DMS79 treated with DMSO at 0.1 percent for 48 hours (cell line): ENCODE measurements at places on chromosomes 16 and 17.
A peak's percentile ranks its signal among the peaks of the same experiment; 100 is the strongest.

DNA sequence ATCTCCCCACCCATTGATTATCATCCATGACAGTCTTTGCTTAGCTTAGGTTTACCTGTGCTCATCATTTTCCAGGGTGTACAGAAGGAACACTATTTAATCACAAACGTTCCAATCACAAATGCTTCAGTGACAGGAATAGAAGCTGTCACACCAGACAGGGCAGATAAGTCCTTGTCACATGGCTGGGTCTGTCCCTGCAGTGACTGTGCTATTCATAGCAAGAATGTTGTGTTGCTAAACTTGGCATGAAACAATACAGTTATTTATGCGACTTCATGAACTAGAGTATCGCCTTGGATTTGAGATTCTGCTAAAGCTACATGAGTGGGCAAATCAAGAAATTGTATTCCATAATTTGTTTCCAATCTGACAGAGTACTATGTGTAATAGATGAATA is 108.4 kb downstream of the CDH13 start:
- DNase-seq: no peak

DNA sequence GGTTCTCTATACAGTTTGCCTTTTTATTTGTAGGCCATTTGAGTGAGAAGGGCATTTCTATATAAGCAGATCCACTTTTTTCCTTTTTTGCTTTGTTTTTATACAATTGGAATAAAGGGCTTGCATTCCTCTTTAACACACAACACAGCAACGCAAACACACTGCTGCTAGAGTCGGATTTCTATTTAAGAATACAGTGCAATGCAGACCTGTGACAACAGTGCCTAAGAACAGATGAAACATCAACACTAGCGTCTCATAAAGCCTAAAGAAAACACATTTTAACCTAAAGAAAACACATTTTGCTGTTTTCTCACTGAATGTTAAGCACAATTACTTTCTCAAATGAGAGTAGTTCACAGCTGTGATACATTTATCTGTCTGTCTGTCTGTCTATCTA is 1141.1 kb downstream of the CDH11 start:
- no peak for DNase-seq

GRCh38 chr16:17556276-17557052 is 85.7 kb upstream of the XYLT1 start:
- peak; percentile 10 for DNase-seq

- DNase-seq: peak; percentile 22
Measured at GRCh38 chr16:87098976-87099720, 218.0 kb downstream of the C16orf95 start.

DNA sequence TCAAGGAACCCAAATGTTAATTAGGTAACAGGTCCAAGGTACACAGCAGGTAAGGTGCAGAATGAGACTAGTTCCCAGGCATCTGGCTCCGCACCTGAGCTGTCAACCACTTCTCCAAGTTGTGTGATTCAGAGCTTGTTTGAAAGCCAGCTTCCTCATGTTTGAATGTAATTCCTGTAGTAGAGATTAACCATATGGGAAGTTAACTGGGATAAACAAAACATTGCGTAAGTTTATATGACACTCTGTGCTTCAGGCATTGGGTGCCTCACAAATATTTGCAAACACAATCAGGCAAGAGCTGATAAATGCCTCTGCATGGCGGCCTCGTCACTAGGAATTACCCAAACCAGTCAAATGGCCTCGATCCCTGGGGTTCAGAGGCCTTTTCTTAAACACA is 27.9 kb upstream of the CPHXL start:
- no peak for DNase-seq

- no peak for DNase-seq
Measured at GRCh38 chr17:59028328-59028727, 78.4 kb downstream of the TRIM37 start.

- DNase-seq: no peak
Measured at GRCh38 chr17:36089888-36090836, at the start of gene CCL3. CCL3 (minus strand) TSS chr17:36090143; CDS start chr17:36090058, 85 bp downstream.

DNA sequence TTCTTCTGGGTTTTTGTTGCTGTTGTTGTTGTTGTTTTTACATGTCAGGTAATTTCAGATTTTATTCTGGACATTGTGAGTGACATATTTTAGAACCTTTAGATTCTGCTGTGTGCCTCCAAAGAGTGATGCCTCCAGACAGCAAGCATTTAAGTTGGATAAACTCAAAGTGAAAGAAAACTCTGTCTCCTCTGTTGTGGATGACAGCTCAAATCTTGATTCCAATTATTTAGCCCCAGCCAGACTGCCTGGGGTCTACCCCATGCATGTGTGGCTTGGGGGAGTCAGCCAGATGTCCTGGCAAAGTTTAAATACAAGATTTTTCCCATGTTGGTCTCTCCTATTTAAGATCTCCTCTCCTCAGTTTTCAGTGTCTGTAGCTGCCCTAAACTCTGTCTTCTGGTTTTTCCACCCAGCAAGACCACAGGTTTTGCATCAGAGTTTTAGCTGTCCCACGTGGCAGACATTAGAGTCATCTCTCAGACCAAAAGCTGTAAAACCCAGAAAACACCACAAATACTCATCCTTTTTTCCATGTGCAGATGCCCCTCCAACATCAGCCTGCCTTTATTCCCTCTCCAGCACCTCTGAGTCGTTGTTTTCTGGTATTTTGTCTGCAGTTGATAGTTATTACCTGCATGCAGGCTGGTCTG is 19.4 kb upstream of the ZNF469 start:
- no peak for DNase-seq

DNA sequence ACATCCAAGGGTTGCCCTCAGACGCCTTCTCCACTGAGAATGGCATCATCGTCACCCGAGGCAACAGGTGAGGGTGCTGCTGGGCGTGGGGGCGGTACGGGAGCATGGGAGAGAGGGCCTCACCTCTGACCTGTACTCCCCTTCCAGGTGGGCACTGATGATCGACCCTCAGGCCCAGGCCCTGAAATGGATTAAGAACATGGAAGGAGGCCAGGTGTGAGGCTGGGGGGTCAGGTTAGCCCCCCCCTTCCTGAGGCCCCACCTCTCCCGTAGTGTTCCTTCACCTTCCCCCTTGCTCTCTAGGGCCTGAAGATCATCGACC is 16.4 kb upstream of the KDM6B start:
- DNase-seq: no peak

GRCh38 chr17:73388578-73388905 is 76.7 kb upstream of the CDC42EP4 start:
- DNase-seq: no peak

GRCh38 chr17:32927724-32928585 is at the start of gene TMEM98:
TMEM98 (plus strand) TSS chr17:32928153; CDS start chr17:32931529, 3,376 bp downstream.
- DNase-seq: peak; percentile 23

DNA sequence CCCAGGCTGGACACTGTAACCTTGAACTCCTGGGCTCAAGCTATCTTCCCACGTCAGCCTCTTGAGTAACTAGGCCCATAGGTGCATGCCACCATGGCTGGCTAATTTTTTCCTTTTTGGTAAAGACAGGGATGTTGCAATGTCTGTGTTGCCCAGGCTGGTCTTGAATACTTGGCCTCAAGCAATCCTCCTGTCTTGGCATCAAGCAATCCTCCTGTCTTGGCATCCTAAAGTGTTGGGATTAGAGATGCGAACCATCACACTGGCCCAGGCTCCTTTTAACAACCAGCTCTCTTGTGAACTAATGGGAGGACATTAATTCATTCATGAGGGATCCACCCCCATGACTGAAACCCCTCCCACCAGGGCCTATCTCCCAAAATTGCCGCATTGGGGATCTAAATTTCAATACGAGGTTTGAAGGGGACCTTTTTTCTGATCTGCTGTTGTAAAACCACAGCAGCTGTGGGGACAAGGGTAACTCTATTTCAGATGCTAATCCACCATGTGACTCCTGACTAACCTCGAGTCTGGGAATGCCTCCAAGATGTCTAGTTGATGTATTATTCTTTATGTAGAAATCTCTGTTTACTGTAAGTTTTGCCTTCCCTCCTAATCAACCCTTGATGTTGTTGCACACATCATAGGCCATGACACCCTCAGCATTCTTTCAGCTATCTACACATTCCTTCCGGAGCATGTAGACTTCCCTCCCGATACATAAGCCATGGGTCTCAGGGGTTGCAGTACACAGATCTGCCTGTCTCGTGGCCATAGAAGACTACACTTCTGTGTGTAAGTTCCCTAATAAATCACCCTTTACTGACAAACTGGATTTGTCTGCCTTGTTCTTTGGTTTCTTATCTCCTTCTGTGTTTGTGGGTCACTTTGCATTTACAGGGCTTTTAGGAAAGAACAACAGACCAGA is 37.6 kb downstream of the RNF112 start:
- peak; percentile 0 for DNase-seq

- no peak for DNase-seq
Measured at GRCh38 chr17:32795339-32795979, 81.5 kb downstream of the MYO1D start.

- DNase-seq: no peak
Measured at GRCh38 chr16:79381603-79382042, 218.9 kb downstream of the MAF start.

GRCh38 chr17:15348021-15348420 is 6.6 kb upstream of the TEKT3 start:
- DNase-seq: peak; percentile 2

DNA sequence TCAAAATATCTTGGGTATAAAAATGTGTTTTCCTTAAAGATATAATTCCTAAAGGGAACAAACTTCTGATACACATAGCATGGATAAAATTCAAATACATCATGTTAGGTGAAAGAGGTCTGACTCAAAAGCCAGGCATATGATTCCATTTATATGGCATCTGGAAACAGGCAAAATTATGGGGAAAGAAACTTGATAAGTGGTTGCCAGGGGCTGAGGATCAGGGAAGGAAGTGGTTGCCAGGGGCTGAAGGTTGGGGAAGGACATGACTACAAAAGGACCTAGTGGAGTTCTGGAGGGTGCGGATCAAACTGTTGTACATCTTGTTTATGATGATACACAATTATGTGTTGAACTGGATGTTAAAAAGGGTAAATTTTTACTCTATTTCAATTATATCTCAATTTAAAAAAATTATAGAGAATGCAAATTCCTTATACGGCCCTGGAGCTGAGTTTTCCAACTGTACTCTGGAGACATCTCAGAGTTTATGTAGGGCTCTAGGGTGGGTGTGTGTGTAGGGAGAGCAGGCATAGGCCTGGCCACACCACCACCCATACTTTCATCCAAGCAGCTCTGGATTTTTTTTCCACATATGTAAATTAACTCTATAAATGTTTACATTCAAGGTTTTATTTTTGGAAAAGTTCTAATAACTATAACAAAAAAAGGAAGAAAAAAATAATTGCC is 55.0 kb downstream of the AMFR start:
- DNase-seq: no peak

DNA sequence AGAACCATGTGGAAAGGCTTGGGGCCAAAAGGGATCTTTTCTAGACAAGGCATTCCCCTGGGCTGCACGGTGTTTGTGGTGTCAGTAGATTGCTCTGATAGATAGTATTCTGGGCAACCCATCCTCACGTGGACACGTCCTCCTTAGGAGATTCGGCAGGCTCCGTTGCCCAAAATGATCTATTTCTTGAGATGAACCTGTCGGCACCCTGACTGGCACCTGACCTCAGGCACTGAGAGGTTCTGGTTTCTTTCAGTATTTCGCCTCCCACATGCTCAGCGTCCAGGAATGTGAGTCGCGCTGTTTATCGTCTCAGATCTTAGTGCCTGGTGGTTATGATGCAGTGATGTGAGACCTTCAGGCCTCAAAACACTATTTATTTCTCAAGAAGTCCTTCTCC is 89.7 kb downstream of the MARCHF10 start:
- no peak for DNase-seq

- DNase-seq: no peak
Measured at GRCh38 chr16:3147046-3147756, 12.4 kb downstream of the ZNF213 start.

GRCh38 chr17:77741109-77741508 is 217.4 kb upstream of the TNRC6C start:
- DNase-seq: no peak

DNA sequence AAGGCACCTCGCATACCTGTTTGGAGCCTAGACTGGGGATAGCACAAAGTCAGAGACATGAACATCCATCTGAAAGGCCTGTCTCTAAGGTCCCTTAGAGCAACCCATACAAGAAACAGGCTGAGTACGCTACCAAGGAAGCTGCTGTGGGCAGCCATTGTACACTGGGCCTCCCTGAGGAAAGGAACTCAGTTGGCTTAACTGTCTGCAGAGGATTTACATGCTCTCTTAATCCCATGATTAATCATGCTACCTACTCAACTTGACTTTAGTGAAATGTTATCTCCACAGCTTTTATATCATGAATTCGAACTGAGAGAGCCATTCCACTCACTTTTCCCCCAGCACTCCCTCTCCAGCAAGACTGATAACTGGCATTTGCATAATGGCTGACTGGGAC is 26.0 kb downstream of the PHLPP2 start:
- DNase-seq: no peak

DNA sequence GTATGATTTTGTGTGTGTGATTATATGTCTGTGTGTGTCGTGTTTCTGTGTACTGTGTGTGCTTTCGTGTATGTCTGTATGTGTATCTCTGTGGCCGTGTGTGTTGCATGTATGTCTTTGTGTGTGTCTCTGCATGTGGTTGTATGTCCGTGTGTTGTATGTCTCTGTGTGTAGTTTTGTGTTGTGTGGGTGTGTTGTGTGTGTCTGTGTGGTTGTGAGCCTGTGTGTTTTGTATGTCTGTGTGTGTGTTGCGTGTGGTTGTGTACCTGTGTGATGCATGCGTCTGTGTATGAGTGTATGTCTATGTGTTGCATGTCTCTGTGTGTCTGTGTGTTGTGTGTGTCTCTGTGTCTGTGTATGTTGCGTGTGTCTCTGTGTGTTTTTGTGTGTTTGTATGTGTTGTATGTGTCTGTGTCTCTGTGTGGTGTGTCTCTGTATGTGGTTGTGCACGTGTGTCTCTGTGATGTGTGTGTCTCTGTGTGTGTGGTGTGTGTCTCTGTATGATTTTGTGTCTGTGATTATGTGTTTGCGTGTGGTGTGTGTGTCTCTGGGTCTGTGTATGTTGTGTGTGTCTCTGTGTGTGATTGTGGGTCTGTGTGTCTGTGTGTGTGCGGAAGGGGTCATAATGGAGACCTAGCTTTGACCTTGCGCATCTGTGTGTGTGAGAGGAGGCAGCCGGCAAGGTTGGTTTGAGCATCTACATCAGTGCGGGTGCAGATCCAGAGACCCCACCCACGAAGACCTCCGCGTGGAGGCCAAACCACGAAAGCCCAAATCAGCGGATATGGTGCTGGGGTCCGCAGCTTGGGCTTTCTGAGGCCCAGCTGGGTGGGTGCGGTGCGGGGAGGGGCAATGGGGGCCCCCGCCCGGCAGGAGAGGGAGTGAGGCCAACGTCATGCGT is 212.6 kb upstream of the GSE1 start:
- DNase-seq: no peak

DNA sequence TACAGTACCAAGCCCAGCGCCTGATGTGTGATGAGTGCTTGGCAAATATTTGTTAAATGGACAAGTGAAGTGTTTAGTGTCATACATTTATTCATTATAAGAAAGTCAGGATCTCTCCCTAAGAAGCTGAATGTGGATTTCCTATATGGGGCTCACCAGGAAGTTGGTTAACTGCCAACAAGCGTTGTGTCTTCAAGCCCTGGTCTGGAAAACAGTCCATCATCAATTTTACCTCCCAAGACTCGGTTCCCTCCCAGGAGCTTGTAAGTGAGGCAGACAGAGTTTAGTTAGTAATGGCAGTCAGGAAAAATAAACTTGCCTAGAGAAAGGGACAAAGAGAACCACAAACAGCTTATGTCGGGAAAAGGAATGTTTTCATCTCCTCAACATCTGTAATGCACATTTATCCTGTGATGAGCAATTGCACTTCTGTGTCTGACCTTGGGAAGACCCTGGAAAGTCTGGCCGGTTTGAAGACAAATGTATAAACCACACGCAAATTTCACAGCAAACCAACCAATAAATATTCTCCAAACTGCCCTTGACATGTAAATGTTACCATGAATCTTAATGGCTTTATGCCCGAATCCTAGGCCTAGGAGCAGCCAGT is 28.3 kb downstream of the C16orf95 start:
- DNase-seq: no peak
